Bronchial epithelial cell (primary cell): ENCODE measurements at places on chromosomes 3 and 15. TPM values are rescaled to one million over a fixed set of nuclear protein-coding genes. Genes with fewer than 3 reads are reported as not detected.

The GALNT15 gene
- total RNA-seq: 0.53 TPM in 1 of 2 replicates, not detected in the other

The NMNAT3 gene
- 3.9 and 7.8 TPM in 2 replicates for total RNA-seq

The SFMBT1 gene
- total RNA-seq: 7.6 and 8.1 TPM in 2 replicates

GRCh38 chr3:151347432-151347831, 18.1 kb upstream of the P2RY13 start:
- no peak for DNase-seq

- DNase-seq: no peak
These were observed 232.6 kb downstream of the OPA1 start for GRCh38 chr3:193825617-193826016.

DNA sequence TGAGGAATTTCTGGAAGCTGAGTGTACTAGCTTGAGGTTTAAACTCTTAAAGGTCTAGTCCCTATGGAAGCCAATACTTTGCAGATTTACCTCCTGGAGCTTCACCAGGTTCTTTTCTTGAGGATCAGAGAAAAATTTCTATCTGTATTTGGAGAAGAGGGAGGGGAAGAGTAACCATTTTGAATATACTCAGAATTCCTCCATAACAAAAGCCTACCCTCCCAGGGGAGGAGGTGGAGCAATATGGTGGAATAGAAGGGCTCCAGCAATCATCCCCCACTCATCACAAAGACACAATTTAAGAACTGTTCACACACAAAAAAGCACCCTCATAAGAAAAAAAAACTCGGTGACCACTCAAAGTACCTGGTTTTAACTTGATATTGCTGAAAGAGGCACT, 36.0 kb upstream of the PEX5L start:
- no peak for DNase-seq
